ENCODE measurements at places on chromosomes 5 and 9. TPM values are rescaled to one million over a fixed set of nuclear protein-coding genes. Genes with fewer than 3 reads are reported as not detected.

DNA sequence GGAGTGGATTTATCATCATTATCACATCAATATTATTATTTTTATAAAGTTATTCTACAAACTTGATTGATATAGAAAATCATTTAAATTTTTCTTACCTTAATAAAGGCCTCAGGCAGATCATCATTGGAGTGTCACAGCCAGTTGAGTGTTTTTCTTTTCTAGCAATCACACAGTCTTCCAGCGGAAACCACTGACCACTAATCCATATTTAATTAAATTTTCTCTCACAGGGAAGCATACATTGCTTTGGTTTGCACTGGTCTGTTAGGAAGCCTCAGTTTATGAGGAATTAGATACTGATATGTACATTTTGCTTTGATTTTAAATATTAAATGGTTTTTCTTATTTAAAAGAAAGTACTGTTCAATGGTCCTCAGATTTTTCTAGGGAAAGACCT, 6.7 kb downstream of the SPZ1 start:
- H3K27ac ChIP-seq = no peak overlapping the region
- H3K36me3 ChIP-seq = no peaks in the 10 kb centered on the region
- DNase-seq = no peak
- H3K4me3 ChIP-seq = no peak overlapping the region

DNA sequence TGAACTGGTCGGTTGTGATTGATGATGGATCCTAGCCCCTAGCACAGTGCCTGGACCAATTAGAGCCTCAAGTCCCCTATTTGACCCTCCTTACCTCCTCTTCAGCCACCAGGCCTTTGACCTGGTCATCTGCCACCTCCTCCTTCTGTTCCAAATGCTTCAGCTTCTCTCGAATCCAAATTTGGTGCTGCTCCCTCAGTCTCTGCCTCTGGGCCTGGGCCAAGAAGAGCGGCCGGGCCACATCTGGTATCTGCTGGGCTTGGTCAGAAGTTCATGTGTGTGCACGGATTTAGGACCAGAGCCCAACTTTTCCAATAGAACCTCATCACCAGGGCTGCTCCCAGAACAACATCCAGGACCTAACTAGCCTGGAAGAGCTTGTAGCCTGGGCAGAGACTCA, 6.5 kb downstream of the SLC35A4 start:
- no peak for DNase-seq
- no peaks in the 10 kb centered on the region for H3K27me3 ChIP-seq
- no peak overlapping the region for H3K4me3 ChIP-seq
- H3K4me1 ChIP-seq = peaks cover 5% of the 10 kb centered on the region
- no peak overlapping the region for H3K27ac ChIP-seq

- H3K4me3 ChIP-seq = no peak overlapping the region
- H3K27ac ChIP-seq = no peak overlapping the region
- no peak for DNase-seq
- no peaks in the 10 kb centered on the region for H3K27me3 ChIP-seq
- H3K4me1 ChIP-seq = no peaks in the 10 kb centered on the region
Observed at GRCh38 chr9:68697851-68698250, 7.2 kb upstream of the PIP5K1B start.

DNA sequence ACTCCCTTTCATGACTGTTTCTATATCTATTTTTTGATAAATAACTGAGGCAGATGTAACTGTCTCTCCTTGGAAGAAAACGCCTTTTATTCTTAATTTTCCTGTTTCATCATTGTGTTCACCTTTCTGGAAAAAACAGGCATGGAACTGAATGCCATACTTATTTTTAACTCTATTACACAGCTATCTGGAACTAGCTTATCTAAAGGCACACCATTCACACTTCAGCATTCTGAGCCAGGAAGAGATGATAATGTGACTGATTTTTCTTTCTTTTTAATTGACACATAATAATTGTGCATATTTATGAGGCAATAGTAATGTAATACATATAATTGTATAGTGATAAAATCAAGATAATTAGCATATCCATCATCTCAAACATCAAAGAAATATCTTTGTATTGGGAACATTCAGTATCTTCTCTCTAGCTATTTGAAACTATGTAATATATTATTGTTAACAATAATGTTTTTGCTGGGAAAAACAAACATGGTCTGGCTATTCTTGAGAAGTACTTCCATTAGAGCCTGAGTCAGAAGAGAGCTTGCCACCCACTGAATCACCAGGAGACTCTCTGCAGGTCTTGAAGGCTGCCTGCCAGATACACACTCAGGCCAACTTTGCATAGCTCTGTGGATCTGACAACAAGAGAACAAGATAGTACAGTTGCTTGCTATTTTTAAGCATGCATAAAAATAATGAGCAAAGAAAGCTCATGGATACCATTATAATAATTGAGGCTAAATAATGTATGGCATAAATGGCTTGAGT, 501.0 kb upstream of the EDIL3 start:
- H3K36me3 ChIP-seq = no peaks in the 10 kb centered on the region
- H3K27me3 ChIP-seq = no peaks in the 10 kb centered on the region

The SLC34A3 gene
- not detected for total RNA-seq
